Heart right ventricle (tissue), 16 donors: ENCODE measurements at places on chromosomes 11 and 22. TPM values are rescaled to one million over a fixed set of nuclear protein-coding genes. Genes with fewer than 3 reads are reported as not detected.

OR56A1 gene
- total RNA-seq, result not detected

CDC42BPG gene
- 0.11 TPM for total RNA-seq

MAPK8IP1 gene
- total RNA-seq, result 4.5 TPM

OR5T1 gene
- total RNA-seq, result not detected

TMEM45B gene
- total RNA-seq, result 0.11 TPM
